GM20000 (cell line): ENCODE measurements at places on chromosomes 16 and 17.

- no peak for DNase-seq
Observed at GRCh38 chr16:66416136-66416535, 11.0 kb upstream of the BEAN1 start.

- no peak for DNase-seq
Observed at GRCh38 chr16:49510654-49511305, 137.2 kb downstream of the C16orf78 start.

DNA sequence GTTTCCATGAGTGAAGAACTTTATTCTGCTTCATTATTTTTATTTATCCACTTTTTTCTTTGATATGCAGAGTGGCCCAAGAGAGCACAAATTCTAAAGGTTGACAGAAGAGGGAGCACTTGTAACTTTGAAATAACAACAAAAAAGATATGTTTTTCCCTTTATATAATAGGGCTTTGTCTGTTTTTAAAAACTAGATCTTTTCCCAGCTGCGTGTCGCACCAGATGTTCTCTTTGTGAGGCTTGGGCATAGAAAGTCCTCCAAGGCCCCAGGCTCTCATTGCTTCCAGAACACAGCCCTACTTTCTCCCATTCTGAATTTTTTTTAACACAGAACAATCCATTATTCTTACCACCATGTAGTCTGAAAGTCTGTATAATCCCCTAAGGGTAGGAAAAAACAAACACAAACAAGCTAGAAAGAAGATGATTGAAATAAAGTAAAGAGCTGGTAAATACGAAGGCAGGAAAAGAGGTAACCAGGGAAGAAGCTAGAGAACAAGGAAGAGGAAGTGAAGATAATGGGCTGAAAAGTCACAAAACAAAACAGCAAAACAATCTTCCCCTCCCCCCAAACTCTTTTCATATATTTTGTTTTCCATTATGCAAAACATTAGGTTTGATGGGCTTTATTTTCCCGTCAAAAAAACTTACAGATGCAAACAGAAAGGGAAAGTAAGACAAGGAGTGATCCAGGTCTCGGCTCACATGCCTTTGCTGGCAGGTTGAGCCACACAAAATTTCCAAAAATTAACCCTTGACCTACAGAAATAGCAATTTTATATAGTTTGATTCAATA lies 160.4 kb downstream of the ABCA8 start:
- DNase-seq: peak; percentile 13

GRCh38 chr17:70028397-70028796 lies 46.6 kb upstream of the KCNJ16 start:
- DNase-seq: no peak

DNA sequence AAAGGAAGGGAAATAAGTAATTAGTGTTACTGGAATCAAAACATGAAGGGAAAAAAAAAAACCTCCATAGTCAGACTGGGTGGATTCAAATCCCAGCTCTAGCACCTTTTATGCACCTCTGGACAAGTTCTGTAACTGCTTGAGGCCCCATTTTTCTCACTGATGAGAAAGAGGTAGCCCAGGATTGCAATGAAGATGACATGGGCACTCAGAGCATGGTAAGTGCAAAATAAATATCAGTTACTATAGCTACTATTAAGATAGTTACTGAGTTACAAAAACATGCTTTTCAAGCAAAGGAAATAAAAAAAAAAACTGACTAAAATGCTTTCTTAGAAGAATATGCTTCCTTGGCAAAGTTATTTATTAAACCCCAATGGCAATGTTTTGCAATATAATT lies 58.8 kb downstream of the CEP95 start:
- DNase-seq: no peak

DNA sequence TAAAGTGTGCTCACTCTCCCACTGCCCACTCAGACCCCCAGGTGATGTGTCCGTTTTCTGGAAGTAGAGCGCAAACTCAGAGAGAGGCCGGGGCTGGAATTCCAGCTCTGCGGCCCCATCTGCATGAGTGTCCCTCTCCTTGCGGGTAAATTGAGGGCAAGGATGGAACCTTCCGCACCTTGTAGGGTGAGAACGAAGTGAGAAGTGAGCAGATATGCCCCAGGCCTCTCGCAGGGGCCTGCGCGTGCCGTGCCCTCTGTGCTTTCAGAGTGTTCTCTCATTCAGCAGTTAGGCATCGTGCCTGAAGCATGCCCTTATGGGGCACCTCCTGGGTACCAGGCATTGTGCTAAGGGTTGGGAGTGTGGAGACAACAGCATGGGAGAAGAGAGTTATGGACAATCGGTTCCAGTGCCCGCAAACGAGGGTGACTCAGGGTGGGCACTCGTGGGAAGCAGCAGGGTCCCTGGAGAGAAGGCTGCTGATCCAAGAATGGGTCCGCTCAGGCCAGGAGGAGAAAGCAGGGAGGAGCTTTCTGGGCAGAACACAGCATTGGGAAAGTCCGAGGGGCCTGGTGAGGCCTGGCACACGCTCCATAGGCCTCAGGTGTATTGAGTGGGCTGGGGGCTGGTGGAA lies 23.8 kb downstream of the CMIP start:
- no peak for DNase-seq

GRCh38 chr17:63460018-63460417 lies 13.9 kb upstream of the CYB561 start:
- no peak for DNase-seq

DNA sequence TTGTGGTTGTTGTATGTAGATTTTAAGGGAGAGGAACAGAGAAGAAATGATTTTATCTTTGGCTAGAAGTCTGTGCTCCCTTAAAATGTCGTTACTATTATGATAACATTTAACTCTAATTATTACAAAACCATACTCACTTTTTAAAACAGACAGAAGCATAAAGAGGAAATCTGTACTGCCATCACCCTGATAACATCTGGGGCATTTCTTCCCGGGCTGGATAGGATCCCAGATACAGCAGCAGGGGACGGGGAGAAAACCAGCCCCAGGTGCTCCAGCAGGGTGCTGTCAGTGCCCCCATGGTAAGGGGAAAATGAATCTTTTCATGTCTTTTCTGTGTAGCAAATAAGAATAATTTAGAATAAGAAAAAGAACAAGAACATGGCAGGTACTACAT lies 139.4 kb upstream of the IRX6 start:
- DNase-seq: no peak

GRCh38 chr16:57126411-57126810 lies 34.0 kb downstream of the CPNE2 start:
- no peak for DNase-seq

DNA sequence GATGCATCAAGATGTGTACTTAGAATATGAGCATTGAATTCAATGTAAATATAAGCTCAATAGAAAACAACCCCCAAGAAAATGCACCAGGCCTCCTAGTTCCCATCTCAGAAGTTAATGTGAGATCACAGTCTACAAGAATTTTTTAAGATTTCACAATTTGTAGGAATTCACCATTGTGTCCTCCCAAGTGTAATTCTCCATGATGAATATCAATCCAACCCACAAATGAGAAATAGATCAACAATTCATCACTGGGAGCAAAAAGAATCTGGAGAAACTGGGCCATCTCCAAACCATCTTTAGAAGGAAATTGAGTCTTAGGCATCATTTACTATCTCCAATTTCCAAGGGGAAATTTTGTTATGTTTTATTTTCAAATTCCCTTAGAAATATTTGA lies 310.5 kb upstream of the GOT2 start:
- no peak for DNase-seq

GRCh38 chr16:75060723-75061122 lies 55.9 kb downstream of the LDHD start:
- DNase-seq: no peak

DNA sequence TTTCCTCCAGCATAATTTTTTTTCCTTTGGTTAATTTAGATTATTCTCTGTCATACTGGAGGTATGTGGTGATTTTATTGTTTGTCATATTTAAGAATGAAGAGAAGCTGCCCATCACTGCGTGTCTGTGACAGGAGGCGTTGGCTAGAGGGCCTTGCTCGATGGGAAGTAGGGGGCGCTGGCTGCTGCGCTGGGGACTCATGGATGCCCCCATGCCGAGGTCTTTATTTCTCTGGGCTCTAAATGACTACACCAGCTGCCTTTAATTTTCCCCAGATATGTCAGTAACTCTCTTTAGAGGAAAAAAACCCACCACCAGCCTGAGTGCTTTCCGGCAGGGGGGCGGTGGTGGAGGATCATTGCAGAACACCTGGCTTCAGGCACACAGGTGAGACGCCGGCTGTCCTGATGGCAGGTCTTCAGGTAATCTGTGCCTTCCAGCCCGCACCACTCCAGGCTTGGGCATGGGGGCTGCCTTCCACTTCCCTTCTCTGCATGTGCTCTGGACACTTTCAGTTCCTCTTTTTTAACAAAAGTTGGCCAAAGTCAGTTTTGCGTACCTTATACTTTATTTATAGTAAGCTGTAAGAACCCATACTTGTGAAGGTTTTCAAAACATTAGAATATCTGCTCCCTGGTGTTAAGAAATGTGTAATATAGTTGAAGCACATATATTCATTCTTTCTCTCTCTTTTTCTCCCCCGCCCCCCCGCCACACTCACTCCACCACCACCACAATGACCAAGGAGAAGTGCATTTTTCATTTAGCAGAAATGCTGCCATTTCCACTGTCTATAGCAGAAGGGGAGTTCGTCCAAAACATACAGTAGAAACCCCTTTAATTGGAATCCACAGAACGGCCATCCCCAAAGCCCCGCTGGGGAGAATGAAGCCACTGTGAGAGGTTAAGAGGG lies 192.7 kb downstream of the RPTOR start:
- peak; percentile 84 for DNase-seq

DNA sequence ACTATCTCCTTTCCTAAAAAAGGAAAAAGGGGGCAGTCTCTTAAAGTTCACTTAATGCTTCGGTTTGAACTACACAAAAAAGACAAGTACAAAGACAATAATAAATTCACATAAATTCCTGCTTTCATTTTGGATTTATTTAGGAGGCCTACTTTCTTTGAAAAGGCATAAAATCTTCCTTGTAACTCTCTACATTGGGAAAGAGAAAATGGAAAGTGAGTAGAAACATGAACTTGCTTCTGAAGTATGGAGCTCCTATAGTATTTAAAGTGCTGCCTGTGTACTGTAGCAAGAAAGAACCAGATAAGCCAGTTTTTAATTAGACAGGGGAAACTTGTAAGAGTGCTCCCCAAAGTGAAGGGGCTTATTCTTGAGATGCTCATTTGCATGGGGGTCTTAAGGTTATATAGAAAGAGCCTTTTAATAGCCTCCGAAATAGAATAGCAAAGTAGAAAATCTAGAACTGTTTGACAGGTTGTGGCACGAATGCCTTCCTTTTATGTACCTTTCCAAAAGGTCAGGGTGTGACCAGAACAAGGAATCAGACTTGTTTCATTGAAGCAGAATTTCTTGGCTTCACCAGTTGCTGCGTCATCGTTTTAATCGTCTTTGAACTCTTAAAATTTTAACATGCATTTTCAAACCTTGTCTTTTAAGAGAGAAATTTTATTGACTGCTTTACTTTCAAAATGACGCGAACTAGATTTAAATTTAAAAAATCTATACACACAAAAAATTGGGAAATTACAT lies 12.9 kb downstream of the GAN start:
- DNase-seq: no peak

- DNase-seq: no peak
Observed at GRCh38 chr17:77718669-77718961, 239.9 kb upstream of the TNRC6C start.

GRCh38 chr16:8258523-8258922 lies 331.8 kb downstream of the TMEM114 start:
- no peak for DNase-seq

DNA sequence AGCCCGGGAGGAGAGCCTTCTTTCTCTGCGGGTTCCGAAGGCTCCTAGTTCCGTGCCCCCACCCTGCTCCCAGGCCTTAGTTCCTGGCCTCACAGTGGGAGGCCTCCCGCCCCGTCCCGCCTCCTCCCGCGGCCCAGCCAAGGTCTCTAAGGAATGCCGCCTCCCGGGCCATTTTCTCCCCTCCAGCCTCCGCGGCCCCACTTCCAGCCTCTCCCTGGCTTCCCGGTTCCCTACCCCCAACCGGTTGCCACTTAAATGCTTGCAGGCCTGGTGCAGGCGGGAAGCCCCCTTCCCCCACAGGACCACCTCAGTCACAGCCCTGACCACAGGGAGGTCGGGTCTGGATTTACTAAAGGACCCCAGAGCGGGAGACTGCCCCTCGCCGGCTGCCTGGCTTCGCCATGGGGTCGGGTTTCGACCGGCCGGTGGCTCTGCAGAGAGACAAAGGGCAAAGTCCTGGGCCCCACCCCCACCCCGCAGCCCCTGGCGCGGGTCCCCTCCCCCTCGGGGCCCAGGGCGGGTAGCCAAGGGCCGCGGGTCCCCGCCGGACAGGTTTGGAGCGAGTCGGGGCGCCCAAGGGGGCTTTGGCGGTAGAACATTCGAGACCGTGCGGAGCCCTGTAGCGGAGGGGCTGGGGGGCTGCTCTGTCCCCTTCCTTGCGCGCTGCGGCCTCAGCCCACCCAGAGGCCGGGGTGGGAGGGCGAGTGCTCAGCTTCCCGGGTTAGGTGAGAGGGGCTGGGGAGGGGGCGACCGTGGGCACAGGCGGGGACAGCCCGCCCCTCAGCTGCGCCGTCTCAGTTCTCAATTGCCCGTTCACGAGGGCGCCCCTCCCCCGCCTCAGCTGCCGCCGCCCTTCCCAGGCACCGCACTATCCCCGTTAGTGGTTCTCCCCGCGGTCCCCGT lies 16.4 kb downstream of the IGF2BP1 start:
- no peak for DNase-seq

DNA sequence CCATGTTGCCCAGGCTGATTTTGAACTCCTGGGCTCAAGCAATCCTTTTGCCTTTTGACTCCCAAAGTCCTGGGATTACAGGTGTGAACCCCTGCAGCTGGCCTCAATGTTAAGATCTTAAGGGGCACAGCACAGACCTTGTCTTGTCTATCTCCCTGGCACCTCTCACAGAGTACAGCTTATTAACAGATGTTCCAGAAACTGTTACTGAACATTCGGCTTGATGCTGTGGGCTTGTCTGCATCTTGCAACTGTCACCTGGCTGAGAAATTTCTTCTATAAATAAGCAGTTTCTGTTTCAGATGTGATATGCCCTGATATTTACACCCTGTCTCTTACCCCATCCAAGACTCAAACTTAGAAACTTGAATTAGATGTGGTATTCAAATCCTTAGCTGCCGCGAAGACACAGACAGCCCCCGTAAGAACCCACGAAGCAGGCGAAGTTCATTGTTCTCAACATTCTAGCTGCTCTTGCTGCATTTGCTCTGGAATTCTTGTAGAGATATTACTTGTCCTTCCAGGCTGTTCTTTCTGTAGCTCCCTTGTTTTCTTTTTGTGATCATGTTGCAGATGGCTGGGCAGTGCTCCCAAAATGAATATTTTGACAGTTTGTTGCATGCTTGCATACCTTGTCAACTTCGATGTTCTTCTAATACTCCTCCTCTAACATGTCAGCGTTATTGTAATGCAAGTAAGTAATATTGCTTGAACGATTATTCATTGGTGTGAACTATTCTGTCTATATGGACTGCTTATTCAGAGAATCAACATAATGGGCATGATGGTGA lies at the start of gene TNFRSF17:
TNFRSF17 (plus strand) TSS at position 450 of the 791 bp plus-strand sequence; CDS start at position 565, 115 bp downstream.
- DNase-seq: peak; percentile 72

DNA sequence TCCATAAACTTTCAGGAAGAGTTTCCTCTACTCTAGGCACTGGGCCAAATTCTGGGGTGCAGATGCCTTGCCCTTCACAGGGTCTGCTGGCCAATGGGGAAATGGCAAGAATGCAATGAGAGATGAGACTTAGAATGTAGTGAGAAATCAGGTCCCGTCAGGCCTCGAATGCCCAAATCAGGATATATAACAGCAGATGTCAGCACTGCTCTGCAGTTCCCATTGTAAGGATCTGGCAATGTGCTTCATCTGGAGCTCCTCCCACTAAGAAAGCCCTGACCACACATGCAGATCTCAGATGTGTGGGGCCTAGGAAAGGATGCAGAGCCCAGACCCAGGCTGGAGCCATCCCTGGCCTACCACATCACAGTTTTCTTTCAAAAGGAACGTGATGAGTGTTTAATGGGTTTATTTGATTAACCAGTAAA lies 13.9 kb upstream of the LPCAT2 start:
- no peak for DNase-seq

GRCh38 chr17:35460354-35460851 lies 11.8 kb upstream of the SLFN13 start:
- peak; percentile 84 for DNase-seq
